A673 (cell line): ENCODE measurements at places on chromosomes 7 and 10. TPM values are rescaled to one million over a fixed set of nuclear protein-coding genes. Genes with fewer than 3 reads are reported as not detected.

DNA sequence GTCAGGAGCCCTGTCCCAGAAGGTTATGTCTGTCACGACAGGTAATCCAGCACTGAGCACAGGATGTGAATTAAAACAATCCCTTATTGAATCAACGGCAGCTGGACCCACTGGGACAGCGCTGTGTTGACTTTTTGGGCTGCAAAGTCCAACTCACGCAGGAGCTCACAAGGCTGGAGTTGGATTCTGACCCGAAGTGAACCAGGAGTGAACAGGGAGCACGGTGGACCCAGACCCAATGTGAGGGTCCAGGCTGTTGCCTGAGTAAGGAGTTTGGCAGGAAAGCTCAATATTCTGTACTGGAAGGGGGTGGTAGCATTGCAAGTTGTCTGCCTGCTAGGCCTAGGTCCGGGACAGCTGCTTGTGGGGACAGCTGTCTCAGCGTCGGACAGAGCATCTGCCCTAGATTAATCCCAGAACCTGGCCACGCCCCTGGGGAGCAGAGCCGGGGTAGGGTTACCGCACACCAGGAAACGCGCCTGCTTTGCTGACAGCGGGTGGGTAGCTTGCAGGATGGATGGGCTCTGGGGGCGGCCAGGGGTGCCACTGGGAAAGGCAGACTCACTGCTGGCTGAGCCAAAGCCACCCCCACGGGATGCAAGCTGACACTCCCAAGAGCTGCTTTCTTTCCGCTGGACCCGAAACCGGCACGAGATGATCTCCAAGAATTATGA lies 24.0 kb downstream of the COL26A1 start:
- peak; percentile 76 for DNase-seq

Gene ITPRID1
- total RNA-seq = 0.21 and 0.31 TPM in 2 replicates

GRCh38 chr10:34656661-34657060 lies 158.4 kb downstream of the PARD3 start:
- DNase-seq = no peak

DNA sequence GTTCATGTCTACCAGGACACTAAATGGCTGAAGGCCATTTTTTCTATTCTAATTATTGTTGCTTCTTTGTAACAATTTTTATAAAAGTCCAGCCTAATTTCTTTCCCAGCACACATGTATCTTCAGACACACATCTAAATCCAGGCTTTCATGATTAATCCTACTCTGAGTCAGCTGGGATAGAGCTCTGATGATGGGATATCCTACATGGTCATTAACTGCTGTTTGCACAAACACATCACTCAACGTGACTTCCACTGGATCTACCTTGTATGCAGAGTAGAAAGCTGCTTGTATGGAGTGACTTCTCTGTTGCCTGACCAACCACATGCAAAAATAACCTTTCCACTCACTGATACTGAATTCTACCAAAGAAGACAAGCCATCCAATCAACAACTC lies 260.9 kb downstream of the AHR start:
- no peak for DNase-seq

DNA sequence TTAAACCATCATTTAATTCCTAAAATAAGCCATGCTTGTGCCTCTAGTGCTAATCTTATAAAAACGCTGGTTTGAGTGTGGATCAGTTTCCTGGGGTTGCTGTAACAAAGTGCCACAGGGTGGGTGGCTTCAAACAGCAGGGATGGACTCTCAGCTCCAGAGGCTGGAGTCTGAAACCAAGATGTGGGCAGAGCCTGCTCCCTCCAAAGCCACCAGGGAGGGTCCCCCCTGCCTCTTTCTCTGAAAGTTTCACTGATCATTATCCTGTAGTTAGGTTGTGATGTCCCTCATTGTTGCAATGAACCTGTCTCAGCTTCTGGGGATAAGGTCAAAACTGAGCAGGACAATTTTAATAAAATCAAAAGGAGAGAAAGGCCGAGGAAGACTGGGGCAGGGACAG lies 251.9 kb upstream of the TCERG1L start:
- DNase-seq = no peak

Gene TAS2R4
- 0.56 and 0.66 TPM in 2 replicates for total RNA-seq
